Stimulated activated CD8-positive, alpha-beta memory T cell treated with anti-CD3 and anti-CD28 coated beads, Interleukin-2, amount 100 ng/mL, for 1 hour (primary cell): ENCODE measurements at places on chromosomes 11 and 22.

DNA sequence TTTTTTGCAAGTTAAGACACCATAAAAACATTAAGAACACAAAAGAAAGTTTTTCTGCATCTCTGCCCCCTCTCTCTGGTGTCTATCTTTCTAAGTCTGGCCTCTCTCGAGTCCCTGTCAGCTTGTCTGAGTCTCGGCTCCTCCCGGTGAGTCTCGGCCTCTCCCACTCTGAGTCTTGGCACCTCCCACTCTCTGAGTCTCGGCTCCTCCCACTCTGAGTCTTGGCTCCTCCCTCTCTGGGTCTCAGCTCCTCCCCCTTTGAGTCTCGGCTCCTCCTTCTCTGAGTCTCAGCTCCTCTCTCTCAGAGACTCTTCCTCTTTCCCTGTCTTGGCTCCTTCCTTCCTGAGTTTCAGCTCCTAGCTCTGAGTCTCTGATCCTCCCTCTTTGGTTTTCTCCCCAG is 72.5 kb upstream of the AMPD3 start:
- no peak for DNase-seq

DNA sequence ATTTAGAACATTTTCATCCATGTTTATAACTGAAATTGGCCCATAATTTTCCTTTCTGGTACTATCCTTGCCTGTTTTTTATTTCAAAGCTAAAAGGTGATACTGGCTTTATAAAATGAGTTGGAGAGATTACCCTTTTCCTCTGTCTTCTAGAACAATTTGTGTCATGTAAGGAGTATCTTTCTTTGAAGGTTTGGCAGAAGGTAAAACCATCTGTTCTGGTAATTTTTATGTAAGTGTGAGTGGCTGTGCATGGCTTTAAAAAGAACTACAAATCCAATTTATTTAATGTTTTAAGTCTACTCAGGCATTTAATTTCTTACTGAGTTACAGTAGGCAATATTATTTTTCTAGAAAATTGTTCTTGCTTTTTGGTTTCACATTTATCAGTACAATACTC is 7.7 kb upstream of the MRGPRD start:
- no peak for DNase-seq

DNA sequence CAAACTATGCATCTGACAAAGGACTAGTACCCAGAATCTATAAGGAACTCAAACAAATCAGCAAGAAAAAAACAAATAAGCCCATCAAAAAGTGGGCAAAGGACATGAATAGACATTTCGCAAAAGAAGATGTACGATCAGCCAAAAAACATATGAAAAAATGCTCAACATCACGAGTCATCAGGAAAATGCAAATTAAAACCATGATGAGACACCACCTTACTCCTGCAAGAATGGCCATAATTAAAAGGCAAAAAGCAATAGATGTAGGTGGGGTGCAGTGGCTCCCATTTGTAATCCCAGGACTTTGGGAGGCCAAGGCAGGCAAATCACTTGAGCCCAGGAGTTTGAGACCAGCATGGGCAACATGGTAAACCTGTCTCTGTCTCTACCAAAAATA is 10.4 kb upstream of the OR10V1 start:
- no peak for DNase-seq

DNA sequence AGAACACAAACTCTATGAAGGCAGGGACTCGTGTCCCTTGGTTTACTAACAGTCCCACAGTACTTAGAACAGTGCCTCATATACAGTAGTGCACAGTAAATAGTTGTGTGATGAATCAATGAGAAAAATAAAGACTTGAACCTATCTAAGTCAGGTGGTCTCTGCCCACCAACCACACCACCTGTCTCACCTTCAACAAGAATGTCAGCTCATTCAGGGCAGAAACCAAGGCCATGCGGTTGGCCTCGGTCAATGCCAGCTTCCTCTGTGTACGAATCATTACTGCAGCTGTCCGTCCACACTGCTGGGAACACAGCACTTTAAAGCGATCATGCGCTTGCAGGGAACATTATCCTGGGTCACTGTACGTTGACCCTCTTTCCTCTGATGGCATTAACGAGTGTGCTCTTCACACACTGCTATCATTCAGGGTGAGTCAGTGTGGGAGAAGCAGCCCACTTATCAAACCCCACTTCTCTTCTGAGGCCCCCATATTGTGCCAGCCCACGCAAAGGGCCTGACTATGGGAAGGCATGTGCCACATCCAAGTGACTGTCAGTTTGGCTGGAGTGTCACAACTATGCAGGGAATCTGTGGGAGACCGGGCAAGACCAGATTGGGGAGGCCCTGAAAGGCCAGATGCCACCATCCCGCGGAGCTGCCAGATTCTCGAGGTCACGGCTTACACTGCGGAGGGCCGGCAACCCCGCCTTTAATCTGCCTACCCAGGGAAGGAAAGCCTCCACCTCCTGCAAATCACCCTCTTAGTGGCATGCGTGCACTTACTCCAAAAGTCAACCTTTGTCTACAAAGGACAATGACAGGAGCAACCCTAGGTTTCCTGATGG is 36.1 kb downstream of the LARGE1 start:
- no peak for DNase-seq

GRCh38 chr11:13535819-13536218 is 40.0 kb upstream of the PTH start:
- no peak for DNase-seq

- DNase-seq, result no peak
Measured at GRCh38 chr11:117427356-117427874, 99.8 kb downstream of the CEP164 start.

DNA sequence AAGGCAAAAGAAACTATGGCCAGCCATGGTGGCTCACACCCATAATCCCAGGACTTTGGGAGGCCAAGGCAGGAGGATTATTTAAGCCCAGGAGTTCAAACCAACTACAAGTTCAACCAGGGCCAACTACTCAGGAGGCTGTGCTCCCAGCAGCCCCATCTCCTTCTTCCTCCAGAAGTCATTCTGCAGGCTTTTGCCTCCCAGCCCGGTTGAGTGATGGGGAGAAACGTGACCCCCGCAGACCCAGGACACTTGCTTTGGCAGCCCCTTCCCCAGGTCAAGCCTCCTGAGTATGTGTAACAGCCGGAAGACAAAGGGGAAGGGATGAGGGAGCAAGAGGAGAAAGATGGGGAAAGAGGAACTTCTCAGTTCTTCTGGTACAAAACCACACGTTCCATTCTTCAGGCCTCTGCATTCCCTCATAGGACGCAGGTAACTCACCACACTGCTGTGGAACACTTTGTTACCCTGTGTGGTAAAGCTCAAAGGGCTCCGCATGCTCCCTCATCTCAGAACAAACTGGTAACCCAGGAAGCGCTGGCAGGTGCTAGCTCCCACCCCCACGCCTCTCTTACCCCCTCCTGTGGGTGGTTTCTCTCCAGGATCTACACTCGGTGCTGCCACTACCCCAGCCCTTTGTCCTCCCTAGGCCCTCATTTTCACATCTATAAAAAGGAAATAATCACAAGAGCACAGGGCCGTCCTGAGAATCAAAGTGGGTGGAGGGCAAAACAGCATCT is 4.0 kb downstream of the SULT4A1 start:
- no peak for DNase-seq

DNA sequence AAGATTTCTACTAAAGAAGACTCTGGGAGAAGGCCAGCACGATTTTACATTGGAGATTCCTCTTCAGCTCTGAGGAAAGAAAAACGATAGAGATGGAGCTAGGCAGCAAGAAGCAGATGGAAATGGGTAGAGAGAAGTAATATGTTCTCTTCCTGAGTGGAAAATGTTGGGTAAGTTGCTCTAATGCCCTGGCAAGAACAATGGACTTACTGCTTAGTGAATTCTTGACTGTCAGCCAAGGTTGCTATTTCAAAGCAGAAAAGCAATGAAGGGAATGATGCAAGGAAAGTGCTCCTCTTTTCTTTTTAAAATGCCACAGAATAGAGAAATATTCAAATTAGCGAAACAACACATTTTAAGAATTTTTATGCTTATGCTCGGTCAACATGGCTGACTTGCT is 38.4 kb upstream of the CWF19L2 start:
- DNase-seq, result no peak

DNA sequence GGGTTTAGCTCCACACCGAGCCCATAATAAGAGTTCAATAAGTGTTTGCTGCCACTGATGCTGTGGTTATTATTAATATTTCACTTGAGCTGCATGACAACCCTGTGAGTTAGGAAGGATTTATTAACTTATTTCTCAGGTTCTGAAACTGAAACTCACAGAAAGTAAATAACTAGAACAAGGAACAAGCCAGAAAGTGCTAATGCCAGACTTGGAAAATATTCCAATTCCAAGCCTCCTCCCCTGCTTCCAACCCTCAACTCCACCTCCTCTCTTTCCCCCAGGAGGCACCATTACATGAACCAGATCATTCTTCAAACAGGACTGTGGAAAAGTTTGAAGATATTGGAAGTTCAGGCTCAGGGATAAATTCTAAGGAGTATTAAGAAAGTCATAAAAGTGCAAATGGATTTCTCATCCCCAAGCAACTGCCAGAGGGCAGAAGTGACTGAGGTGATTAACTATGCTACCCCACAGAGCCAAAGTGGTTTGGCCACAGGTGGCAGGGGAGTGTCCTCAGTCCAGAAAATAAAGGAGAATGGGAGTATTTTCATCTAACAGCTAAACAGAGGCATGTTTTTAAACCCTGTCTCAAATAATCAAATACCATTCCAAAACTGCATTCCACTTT is 3.2 kb upstream of the FJX1 start:
- DNase-seq, result no peak

DNA sequence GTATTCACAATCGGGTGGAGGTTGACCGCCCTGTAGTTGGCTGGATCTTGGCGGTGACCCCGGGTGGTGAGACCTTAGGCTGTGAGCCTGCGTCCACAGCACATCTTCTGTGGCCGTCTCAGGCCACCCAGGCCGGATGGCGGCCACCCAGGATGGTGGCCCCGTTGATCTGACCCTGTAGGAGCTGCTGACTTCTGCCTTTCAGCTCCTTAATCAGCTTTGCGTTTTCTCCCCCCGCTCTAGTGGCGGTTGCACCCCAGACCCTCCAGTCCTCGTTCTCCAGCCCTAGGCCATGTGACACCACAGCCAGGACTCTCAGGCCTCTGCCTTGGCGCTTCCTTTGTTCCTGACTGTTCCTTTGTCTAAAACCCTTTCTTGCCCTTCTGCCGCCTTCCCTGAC is 244.0 kb downstream of the TBC1D22A start:
- DNase-seq, result no peak

GRCh38 chr11:104944076-104944475 is 24.3 kb downstream of the CASP4 start:
- no peak for DNase-seq

DNA sequence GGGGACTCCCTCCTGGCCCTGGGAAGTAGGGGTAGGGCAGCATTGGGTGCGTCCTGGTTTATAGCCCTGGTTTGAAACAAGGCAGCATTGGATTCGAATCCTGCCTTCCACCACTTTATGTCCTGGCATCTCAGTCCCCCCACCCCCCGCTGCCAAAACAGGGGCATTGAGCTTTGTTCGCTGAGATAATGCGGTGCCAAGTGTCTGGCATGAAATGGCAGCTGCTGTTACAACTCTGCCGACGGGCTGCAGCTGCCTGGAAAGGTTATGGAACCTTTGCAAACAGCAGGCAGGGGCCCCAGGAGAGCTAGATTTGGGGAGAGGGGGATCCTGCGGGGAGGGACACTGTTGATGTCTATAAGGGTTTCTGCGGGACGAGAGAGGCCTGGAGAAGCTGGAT is 1.9 kb downstream of the TST start:
- DNase-seq, result no peak

- no peak for DNase-seq
Measured at GRCh38 chr11:72633068-72633467, 41.2 kb downstream of the PDE2A start.

DNA sequence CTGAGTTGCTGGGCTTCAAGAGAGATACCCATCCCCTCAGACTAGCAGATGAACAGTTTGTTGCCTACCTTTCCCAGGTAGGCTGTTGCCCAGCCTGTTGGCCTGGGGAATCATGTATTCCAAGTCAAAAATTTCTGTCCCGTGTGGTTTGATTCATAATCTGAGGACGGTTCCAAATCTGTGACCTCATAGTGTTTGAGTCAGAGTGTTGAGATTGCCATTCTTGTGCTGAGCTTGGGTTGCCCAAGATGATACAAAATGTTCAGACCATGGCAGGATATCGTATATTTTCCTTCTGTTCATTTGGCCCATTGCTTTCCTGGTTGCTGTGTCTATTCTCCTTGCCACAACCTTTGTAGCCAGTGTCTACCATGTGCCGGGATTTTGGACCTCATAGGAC is 64.3 kb downstream of the CYB5R2 start:
- DNase-seq, result no peak

DNA sequence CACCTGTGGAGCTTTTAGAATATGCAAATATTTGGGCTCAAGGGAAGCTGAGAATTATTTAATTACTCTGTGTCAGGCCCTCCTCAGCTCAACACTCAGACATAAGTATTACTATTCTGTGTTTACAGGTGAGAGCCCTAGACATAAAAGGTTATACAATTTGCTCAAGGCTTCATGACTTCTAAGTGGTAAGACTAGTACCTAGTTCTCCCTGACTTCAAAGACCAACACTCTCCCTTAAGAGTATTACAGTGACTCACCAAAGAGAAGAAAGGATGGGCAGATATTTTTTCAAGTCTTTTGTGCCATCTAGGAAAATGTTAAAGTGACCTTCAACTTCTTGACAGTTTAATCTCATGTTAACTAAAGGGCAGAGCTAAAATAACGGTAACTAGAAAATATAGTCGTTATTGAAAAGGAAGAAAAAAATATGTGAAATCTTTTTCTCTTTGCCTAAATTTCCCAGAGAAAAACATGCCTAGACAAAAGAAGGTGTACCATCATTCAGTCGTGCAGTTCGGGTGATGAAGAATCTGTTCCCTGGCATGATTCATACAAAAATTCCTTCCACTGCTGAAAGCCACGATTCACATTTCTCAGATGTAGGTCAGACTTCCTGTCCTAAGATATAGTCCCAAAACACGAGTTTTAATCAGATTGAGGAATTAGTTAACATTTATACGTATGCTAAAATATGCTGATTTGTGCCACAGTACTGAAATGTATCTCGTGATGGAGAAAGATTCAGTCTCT is 849.1 kb upstream of the API5 start:
- DNase-seq, result no peak

DNA sequence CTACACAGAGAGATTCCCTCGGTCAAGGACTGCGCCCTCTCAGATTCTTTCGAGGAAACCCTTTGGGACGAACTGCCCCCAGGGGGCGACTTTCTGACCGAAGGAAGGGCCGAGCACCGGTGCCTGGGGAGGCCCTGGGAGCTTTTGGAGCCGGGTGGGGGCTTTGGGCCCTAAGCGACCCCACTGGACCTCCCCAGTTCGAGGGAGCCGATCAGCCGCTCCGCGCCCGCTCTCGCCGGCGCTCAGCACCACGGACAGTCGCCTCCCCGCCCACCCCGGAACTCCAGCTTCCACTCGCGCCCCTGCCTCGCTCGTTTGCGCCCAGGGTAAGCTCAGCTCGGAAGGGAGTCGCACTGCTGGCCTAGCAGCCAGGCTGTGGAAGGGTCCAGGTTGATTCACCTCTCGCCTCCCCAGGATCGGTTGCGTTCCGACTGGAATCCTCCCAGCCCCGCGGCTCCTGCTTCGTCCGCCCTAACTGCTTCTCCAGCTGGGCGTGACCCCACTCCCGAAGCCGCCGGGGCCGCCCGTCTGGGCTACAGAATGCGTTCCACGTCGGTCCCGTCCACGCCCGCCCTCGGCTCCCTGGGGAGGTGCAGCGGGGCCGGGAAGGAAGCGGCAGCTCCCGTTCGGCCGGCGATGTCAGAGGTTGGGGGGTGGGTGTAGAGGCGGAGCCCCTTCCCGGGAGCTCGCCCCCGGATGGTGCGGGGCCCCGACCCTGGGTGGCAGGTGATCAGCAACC is 428 bp downstream of the SCN3B start:
- DNase-seq, result no peak
